ENCODE measurements at places on chromosomes 16 and 17.

DNA sequence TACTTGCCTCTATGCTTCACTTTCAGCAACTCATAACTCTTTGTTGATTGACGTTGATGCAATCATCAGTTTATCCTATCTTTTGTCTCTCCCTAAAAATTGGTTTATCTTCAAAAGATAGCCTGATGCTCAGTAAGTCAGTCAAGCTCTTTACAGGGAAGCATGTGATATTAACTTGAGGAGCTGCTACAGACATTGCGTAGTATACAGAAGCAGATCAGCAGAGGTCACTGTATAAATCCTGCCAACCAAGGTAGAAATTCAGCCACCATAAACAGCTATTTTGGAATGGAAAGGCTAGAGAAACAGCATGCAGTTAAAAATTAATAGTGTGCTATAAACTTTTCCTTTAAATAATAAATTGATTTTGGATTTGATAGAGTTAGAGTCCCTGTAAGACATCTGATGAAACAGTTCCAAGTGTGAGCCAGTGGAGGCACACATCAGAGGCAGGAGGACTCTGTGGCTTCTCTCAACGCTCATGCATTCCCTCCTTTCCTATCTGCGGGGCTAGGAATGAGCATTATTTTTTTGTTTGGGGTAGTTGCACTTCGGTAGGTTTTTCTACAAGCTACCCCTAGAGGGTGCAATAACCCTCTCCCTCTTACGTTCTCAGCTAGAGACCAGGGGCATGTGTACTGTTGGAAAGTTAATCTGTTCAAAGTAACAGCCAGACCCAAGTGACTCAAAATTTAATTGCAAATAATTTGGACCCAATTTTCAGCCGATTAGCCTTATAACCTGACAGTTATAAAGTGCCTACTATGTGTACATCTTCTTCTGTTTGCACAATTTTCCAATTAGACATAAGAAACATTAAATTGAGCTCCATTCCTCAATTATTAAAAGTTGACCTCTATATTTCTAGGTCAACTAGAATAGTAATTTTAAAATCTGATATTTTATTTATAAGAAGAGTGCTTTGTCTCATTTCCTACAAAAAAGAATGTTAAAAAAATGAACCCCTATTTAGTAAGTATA lies 647.7 kb upstream of the SOX9 start:
- peak; percentile 82 for DNase-seq

DNA sequence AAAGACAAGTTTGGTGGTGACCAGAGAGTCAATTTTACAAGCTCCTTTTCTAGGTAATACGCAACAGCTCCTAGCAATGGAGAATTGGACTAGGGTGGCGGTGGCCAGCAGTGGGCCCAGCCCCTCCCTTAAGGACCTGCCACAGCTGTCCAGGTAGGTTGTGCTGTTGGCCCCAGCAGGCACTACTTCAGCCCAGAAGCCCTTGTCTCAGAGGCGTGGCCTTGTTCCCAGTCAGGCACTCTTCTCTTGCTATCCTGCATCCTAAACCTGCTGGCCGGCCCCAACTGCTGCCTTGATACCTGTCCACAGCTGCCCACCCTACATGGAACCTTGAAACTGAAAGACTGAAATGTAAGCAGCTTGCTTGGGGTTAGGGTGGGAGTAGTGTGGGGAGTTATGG lies 989 bp upstream of the GALK1 start:
- DNase-seq, result no peak

- peak; percentile 42 for DNase-seq
Observed at GRCh38 chr17:7523033-7523432, 25.8 kb upstream of the TNFSF12 start.

DNA sequence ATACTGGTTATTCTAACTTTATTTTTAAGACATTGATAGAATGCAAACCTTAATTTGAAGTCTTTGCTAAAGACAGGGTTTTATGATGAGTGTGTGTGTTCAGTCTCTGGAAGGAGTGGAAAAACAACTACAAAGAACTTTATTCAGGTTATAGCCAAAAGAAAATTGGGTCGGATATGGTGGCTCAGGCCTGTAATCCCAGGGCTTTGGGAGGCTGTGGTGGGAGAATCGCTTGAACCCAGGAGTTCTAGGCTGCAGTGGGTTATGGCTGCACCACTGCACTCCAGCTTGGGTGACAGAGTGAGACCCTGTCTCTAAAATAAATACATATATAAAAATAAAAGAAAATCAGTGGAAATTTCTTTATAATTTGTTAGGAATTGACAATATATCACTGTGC lies 581.5 kb upstream of the CA10 start:
- no peak for DNase-seq

GRCh38 chr17:41870627-41871026 lies 5.4 kb upstream of the KLHL11 start:
- DNase-seq, result no peak

DNA sequence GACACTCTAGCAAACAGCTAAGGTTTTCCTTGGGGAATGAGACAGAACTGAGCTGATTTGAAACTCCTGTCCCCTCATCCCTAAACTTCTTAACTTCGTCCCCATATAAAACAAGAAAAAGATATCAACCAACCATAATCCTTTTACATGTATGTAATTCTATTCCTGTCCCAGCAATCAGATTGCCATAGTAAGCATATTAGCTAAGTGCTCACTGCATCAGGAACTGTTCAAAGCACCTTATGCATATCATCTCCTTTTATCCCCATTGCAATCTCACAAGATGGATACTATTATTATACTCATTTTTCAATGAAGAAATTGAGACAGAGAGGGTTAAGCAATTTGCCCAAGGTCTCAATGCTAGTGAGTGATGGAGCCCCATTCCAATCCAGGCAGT lies 6.8 kb downstream of the KIF18B start:
- no peak for DNase-seq

DNA sequence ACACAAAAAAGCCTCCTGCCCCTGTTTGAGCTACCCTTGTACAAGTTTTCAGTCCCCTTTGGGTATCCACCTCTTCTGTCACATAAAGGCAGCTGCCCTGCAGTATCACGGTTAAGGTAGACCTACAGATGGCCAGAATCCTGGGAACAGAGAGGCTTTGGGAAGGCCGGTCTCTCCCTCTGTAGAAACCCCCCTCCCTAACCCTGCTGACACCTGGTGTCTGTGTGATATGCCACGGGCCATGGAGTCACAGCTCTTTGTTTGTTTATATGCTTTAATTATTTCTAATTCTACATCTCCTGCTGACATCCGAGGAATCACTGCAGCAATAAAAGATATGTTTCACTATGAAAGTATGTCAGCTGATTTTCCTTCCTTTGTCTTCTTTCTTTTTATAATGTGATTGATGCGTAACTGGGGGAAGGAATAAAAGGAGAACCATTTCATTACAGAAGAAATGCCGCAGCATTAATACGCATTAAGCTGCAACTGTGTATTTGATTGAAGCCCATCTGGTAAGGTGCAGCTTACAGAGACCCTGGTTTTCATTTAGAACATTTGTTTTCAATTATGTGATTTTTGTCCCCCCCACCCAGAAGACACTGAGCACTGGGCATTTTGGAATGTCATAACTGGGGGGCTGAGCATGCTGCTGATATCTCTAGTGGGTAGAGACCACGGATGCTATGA lies 142.1 kb downstream of the SLC39A11 start:
- DNase-seq, result no peak

- DNase-seq, result no peak
Observed at GRCh38 chr17:30321314-30321713, 12.5 kb downstream of the TMIGD1 start.

DNA sequence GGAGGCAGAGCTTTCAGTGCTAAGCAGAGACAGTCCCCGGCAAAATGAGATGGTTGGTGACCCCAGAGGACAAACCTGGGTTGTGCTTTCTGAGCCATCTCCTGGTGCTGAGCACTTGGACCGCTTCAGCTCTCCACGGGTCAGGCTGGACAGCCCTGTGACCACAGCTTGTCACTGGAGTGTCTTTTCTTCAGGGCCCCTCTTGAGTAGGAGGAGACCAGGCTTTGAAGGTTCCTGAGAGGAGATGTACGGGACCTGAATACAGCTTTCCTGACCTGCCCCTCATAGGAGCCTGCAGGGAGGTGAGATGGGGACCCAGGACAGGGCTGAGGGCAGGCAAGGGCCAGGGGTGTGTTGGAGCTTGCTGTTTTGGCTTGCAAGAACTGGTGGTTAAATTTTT lies 17.8 kb upstream of the ADGRG1 start:
- DNase-seq, result no peak

DNA sequence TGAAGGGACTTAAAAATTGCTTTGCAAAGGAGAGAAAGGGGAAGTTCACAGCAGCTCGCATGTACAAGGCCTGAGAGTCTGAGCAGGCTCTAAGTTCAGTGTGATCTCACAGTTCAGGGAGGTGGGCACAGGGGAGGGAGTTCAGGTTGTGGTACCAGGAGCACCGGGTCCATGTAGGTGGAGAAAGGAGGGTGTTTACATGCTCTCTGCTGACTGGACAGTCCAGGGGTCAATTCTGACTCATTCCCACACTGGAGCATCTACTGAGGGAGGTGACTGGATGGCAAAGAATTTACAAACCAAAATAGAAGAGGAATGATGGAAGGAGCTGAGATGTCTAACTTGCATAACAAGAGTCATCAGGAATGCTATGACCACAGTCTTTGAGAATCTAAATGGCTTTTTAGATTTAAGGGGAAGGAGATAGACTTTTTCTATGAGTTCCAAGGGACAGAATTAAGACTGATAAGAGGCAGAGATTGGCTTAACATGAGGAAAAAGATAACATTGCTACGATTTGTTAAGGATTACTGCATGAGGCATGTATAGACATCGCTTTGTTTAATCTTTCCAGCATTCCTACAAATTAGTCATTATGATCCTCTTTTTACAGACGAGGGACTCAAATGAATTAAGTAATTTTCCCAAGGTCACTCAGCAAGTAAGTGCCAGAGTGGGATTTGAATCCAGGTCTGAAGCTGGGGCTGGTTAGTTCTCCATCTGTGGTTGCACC lies 29.9 kb downstream of the MIS12 start:
- DNase-seq, result peak; percentile 100

DNA sequence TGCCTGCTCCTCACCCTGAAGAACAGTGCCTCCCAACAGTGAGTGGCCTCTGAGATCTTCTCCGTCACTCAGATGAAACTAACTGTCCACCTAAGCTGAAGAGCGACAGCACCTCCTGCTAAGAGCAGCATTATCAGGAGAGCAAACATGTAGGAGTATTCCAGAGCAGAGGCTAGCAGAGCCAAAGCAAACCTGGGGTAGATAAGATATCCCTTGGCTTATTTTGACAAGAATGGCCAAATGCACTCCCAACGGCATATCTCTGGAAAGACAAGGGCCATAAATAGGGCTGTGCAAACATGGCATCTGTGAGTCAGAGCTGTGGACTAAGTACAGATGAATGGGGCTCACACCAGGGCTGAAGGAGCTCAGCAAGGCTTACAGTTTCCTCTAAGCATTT lies 96.3 kb downstream of the NDEL1 start:
- DNase-seq, result no peak

GRCh38 chr17:9339958-9340357 lies 235.7 kb downstream of the STX8 start:
- DNase-seq, result no peak

DNA sequence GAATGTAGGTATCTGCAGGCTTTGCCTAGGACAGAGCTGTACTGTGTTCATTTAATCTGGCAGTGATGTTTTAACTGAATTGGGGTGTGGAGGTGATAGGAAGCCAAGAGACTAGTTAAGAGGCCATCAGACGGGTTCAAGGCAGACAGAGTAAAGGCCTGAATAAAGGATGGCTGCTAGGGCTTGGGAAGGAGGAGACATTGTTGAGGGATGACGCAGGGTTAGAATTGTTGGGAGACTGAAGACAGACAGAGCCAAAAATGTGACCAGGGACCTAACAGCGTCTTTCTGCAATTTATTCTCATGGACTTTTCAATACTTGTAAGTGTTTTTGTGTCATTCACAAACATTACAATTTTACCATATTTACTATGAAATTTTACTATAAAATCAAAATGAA lies 48.6 kb upstream of the MYH10 start:
- DNase-seq, result no peak

DNA sequence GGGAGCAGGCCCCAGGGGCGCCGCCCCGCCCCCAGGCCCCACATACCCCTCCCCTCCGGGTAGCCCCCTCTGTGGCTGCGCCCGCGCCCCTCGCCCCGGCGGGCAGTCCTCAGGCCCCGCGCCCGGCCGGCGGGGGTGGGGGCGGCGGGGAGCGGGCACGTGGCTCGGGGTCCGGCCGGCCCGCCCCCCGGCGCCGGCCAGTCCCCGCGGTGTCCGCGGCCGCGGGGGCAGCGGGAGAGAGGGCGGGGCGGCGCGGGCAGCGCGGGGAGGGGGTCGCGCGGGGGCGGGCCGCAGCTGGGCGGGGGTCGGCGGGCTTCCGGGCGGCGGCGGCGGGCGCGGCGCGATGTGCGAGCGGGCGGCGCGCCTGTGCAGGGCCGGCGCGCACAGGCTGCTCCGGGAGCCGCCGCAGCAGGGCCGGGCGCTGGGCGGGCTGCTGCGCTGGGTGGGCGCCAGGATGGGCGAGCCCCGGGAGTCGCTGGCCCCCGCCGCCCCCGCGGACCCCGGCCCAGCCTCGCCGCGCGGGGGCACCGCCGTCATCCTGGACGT lies 335 bp downstream of the NECAB2 start:
- DNase-seq, result no peak

- no peak for DNase-seq
Observed at GRCh38 chr16:11273721-11274324, 394 bp upstream of the PRM3 start.

- DNase-seq, result no peak
Observed at GRCh38 chr17:37610971-37611370, 1.8 kb upstream of the SYNRG start.

DNA sequence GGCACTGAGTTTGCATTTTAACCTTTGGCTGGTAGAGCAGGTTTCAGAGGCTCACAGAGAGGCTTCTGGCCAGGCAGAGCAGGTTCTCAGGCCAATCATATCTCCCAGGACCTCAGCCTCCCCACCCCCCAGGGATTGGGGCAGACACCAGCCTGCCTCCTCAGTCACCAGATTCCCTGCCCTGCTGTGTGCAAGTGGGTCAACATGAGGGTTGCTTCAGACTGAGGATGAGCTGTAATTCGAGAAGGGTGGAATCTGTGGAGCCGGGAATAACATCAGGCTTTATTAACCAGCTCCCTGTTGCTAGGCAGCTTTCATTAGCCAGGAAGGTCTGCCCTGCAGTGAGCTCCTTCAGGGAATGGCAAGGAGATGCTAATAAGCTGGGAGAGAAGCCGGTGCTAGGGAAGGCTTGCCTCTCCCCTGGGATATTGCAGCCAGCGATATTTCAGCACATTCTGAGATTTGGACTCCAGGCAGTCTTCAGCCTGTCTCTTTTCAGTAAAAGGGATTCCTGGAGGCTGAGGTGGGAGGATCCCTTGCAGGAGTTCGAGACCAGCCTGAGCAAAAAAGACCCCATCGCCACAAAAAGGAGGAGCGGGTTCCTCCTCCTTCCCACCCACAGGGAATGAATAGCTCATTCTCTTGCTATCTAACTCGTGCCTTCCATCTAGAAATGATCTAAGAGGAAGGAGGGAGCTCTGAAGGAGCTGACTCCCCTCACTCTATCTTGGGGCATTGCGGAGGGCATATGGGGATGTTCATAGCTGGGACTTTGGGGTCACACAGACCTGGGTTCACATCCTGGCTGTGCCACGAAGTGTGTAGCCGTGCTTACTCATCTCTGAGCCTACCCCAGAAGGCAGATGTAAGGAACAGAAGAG lies 10.7 kb downstream of the SGSM2 start:
- peak; percentile 59 for DNase-seq
